ENCODE measurements at places on chromosomes 12 and 14.
A peak's percentile ranks its signal among the peaks of the same experiment; 100 is the strongest.

DNA sequence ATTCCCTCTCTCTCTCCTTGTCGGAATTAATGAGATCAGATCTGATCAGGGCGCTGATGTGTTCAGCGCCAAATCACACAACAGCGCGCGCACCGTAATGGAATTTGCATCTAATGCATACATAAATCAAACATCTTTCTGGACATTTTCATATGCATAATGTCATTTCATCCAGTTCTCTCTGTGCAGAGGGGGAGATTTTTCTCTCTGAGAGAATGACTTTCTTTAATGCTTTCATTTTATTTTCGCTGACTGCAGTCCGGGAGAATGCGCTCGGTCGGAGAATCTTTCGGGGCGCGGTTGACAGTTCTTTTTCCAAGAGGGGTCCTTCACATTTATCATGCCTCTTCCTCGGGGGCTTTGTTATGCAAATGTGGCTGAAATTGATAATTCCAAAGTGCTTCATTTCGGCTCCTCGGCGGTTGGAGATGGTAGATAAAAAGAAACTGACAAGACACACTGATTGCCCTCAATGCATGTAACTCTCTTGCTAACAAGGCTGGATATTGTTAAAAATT, 615.9 kb downstream of the VRK1 start:
- no peak for DNase-seq

DNA sequence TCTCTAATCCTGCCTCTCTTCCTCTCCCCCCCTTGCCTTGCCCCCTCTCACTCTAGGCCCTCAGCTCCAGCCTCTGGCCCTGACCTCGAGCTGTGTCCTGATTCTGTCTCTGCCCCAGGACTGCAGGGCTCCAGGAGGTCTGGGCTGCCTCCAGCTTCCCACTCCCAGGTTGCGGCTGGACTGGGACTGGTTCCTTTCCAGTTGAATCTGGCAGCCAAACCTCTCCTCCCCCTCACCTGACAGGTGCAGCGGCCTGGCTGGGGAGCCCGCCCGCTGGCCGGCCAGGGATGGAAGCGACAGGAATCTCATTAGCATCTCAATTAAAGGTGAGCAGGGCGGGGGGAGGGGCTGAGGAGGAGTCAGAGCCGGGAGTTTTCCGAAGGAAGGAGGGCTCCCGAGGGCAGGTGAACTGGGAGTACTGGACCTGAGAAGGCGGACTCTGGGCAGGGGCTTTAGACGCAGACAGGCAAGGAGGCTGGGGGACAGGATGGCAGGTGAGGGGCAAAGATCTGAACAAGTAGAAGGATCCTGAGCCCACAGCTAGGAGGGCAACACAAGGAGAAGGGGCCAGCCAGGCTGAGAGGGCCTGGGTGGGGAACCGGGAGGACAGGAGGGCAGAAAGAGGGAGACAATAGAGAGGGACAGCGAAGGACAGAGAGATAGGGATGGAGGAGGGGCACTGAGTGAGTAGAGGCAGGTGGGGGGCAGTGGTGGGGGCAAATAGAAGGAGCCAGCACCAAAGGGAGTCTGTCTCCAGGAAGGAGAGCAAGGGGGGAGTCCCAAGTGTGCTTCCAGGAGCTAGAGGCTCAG, at the start of gene SCNN1A:
TSS of gene SCNN1A (minus strand) at position 295 of the 810 bp plus-strand sequence. CDS start 780 bp downstream, outside the sequence.
- peak; percentile 60 for DNase-seq

DNA sequence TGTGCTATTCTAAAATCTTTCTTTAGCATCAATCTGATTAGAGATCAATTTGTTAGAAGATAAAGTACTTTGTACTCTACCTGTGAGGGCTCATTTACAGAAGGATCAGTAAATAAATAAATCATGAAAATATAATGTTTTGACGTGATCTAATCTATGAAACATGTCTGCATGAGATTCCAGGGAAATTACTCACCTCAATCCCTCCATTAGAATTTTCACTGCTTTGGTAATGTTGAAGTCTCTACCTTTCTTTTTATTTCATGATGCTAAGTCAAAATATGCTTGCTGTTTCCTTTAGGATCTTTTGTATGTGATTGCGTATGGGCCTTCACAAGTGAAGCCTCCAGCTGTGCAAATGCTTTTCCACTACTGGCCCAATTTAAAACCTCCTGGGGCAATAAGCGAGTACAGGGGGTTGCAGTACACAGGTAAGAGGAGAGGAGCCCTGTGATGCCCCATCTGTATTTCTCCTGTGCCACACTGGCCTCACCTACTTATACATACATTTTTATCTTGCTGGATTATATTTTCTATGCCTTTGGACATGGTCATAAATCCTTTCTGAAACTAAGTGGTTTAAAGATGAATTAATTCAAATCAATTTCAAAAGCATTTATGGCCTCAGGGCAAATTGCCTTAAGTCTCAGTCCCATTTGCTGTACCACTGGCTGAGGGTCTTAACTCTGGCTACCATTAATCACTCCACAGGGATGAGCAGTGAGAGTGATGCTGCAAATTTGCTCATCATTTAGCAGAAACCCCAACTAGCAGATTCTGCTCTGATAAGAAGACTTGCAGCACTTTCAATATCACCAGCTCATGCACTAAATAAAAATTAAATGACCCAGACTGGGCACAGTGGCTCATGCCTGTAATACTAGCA, 66.4 kb downstream of the UNC79 start:
- no peak for DNase-seq

DNA sequence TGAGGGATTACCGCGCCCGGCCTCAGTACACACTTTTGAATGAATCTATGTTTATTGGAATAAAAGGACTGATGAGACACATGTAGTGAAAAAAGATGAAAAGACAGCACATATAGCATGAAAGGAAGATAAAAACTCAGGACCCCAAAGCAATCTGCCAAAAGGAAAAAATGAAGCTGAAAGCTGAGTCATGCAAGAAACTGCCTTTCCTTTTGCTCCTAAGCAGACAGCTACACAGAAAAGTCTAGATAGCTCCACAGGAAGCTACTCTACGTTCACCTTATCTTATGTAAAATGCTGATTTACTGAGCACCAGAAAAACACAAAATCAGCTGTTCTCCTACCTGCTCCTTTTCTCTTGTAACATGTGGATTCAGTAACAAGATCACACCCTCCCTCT, 128.4 kb downstream of the NTF3 start:
- no peak for DNase-seq

DNA sequence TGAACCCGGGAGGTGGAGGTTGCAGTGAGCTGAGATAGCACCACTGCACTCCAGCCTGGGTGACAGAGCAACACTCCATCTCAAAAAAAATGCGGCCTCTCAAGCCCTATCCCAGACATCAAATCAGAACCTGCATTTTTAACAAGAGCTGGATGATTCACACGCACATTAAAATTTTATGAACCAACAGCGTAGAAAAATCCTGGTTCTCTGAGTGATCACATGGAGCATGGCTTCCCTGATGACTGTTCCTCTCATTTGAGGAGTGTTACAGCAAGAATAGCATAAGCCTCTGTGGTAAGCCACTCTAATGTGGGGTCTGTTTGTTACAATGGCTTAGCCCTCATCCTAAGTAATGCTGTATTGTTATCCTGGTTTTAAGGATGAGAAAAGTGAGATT, 163.6 kb downstream of the BRMS1L start:
- no peak for DNase-seq

DNA sequence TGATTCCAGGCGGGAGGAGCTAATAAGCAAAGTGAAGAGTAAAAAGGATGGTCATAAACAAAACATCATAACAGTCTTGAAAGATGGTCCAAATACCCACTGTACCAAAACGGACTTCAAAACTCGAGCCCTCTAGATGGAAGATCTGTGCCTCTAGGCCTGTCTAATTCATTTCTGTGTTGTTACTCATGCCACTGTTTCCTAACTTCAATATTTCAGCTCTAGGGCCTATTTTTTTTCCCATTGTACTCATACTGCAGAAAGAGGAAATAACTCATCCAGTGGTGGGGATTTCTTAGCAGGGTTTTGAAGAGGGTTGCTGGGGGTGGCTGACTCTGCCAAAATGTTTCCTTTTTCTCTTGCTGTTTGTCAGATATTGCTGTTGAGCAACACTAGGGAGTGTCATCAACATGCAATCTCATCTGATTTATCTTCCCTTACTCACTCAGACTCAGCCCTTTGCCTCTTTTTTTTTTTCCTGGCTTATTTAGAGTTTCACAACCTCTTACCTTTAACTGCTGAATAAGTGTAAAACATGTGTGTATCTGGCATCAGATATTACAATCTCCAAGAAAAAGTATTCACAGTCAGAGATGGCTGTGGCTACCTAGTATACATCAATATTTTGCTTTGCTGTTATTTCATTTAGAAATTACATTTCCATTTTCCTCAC, 189.6 kb downstream of the DUSP6 start:
- peak; percentile 85 for DNase-seq

DNA sequence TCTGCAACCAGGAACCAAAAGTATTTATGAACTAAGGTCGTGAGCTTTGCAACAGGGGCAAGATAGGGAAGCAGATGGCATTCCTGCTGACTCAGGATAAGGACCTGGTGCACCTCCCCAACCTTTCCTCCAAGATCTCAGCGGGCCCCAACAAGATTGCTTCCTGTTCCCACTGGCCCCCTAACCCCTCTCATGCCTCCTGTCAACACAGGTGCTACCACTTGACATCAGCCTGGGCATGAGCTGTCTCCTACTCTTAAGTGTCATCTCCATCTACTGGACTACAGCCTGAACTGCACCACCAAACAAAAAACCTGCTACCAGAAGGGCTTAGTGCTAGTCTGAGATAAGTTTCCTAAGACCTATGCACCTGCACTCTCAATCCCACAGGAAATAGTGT, 32.7 kb downstream of the MED6 start:
- no peak for DNase-seq

- DNase-seq, result peak; percentile 72
These were observed 386.7 kb upstream of the NOVA1 start for GRCh38 chr14:26984311-26985177.

GRCh38 chr12:108868781-108869180, 11.1 kb upstream of the DAO start:
- DNase-seq, result no peak

Data from ascending aorta (tissue), 2 donors.